ENCODE measurements at places on chromosomes 16 and 17. TPM values are rescaled to one million over a fixed set of nuclear protein-coding genes. Genes with fewer than 3 reads are reported as not detected.
A peak's percentile ranks its signal among the peaks of the same experiment; 100 is the strongest.

GRCh38 chr17:69492410-69493071 lies 78.0 kb downstream of the MAP2K6 start:
- H3K27me3 ChIP-seq, result no peaks in the 10 kb centered on the region
- no peak overlapping the region for H3K27ac ChIP-seq
- H3K4me1 ChIP-seq, result no peaks in the 10 kb centered on the region
- no peak overlapping the region for H3K4me3 ChIP-seq
- DNase-seq, result no peak
- H3K36me3 ChIP-seq, result no peaks in the 10 kb centered on the region

DNA sequence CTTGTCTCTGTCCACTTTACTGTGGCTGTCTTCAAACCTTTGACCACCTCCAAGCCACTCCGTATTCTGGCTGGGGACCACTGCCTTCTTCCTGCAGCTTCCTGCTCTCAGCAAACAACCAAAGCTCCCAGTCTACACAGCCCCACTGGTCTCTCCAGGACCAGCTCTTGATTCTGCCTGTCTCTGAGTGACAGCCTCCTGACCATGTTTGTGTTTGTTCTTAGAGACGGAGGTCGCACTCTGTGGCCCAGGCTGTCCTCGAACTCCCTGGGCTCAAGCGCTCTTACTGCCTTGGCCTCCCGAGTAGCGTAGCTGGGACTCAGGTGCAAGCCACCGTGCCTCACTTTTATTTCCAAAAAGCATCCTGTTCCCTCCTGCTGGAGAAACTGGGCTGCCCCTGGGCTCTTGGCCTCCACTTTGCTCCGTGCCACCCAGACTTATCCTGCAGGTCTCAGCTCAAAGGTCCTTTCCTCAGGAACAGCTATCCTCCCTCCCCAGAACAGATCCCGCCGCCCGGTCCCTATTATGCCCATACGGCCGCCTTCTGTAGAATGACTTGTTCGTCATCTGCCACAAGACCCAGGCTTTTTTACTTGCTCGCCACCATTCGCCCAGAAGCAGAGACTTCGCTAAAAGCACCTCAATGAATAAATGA lies 9.1 kb downstream of the MNT start:
- peaks cover 19% of the 10 kb centered on the region for H3K36me3 ChIP-seq
- peaks cover 54% of the 10 kb centered on the region for H3K4me1 ChIP-seq
- peak overlapping the region; percentile 90 for H3K4me3 ChIP-seq
- no peaks in the 10 kb centered on the region for H3K27me3 ChIP-seq

The STARD3 gene
- total RNA-seq, result 76.6 TPM

The SDR42E2 gene
- 0.24 TPM for total RNA-seq

- H3K36me3 ChIP-seq, result no peaks in the 10 kb centered on the region
- H3K4me3 ChIP-seq, result peak overlapping the region; percentile 89
- H3K27ac ChIP-seq, result peak overlapping the region; percentile 86
Observed at GRCh38 chr17:60134396-60135150, 15.2 kb upstream of the CA4 start.

DNA sequence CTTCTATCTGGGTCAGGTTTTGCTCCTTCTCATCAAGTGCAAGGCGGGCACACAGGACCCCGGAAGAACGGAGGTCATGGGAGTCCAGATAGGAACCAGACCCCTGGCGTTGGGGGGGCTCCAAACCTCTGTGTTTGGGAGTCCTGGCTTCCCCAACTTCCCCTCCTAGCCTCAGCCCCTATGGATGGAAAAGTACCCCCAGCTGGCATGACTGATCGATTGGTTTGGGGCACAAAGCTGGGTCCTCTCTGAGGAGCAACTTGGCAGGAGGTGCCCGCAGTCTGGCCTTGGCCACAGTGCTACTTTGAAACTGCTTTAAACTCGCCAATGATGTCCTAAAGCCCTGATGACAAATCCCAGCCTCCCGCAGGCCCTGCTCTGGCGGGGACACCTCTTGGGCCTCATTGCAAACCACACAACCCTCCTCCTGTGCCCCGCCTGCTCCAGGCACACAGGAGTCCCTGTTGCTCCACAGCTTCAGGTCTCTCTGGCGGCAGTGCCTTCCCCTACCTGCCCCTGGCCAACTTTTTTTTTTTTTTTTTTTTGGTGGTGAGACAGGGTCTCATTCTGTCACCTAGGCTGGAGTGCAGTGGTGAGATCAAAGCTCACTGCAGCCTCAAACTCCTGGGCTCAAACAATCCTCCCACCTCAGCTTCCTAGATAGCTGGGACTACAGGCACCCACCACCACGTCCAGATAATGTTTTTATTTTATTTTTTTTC lies 38.0 kb upstream of the SNN start:
- DNase-seq, result no peak
- no peaks in the 10 kb centered on the region for H3K36me3 ChIP-seq
- peak overlapping the region; percentile 62 for H3K27ac ChIP-seq
- H3K4me3 ChIP-seq, result no peak overlapping the region

- DNase-seq, result no peak
- H3K27ac ChIP-seq, result no peak overlapping the region
Observed at GRCh38 chr17:58755269-58755576, 431 bp upstream of the PPM1E start.

DNA sequence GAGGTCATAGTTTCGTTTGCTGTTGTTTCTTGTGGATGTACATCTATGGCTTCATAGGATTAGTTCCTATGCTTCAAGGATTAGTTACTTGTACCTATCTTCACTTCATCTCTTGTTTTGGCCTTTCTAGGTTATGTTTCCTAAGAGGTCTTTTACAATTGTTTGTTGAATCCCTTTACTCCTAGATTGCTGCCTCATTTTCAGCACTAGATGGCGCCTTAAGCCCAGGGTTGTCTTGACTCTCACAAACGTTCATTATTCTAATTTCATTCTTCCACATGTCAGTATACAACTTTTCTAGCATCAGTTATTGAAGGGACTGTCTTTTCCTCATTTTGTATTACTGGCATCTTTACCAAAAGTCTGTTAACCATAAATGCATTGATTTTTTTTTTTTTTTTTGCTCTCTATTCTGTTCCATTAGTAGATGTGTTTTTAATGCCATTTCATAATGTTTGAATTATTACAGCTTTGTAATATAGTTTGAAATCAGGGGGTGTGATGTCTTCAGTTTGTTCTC lies 45.0 kb upstream of the NACA2 start:
- H3K4me3 ChIP-seq, result no peak overlapping the region
- H3K27ac ChIP-seq, result no peak overlapping the region
- H3K4me1 ChIP-seq, result no peaks in the 10 kb centered on the region
- no peaks in the 10 kb centered on the region for H3K36me3 ChIP-seq

GRCh38 chr16:53947642-53948041 lies 243.7 kb downstream of the FTO start:
- H3K27me3 ChIP-seq, result no peaks in the 10 kb centered on the region
- H3K36me3 ChIP-seq, result no peaks in the 10 kb centered on the region
- no peak overlapping the region for H3K27ac ChIP-seq

DNA sequence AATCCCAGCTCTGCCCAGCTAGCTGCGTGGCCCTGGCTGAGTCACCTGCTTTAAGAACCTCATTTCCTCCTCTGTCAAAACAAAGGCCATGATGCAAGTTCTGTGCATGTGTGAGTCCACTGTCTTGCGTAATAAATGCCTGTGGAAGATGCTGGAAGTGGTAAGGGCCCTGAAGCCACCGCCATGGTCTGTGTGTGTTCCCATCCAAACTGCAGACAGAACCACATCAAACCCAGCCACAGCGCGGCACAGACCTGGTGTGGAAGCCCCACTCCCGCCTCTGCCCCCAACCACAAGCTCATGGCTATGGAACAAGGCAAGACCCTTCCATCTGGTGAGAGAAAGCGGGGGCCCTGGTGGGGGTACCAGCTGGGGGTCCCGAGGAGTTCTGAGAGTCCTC lies 26.0 kb downstream of the NECAB2 start:
- H3K36me3 ChIP-seq, result no peaks in the 10 kb centered on the region
- DNase-seq, result peak; percentile 62
- H3K4me1 ChIP-seq, result peaks cover 4% of the 10 kb centered on the region
- no peak overlapping the region for H3K27ac ChIP-seq

The TEX19 gene
- not detected for total RNA-seq

GRCh38 chr16:17370223-17370707 lies 100.5 kb downstream of the XYLT1 start:
- peaks cover 61% of the 10 kb centered on the region for H3K4me1 ChIP-seq
- H3K27ac ChIP-seq, result peak overlapping the region; percentile 42
- no peaks in the 10 kb centered on the region for H3K36me3 ChIP-seq
- no peaks in the 10 kb centered on the region for H3K27me3 ChIP-seq
- H3K4me3 ChIP-seq, result no peak overlapping the region
- DNase-seq, result no peak

DNA sequence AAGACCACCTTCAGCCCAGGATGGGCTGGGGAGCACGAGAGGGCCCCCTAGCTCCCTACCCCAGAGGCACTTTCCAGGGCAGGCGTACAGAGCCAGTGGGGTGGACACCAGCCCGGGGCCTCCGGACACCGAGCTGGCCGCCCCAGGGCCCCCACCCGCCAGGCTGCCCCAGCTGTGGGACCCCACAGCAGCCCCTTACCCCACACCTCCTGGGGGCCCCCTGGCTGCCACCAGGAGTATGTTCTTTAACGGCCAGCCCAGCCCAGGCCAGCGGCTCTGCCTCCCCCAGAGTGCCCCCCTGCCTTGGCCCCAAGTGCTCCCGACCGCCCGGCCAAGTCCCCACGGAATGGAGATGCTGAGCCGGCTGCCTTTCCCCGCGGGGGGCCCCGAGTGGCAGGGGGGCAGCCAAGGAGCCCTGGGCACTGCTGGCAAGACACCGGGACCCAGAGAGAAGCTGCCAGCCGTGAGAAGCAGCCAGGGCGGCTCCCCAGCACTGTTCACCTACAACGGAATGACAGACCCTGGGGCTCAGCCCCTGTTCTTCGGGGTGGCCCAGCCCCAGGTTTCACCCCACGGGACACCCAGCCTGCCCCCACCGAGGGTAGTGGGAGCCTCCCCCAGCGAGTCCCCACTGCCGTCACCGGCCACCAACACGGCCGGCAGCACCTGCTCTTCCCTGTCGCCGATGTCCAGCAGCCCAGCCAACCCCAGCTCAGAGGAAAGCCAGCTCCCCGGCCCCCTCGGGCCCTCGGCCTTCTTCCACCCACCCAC lies 24.3 kb upstream of the ZFPM1 start:
- H3K27me3 ChIP-seq, result peaks cover 30% of the 10 kb centered on the region
- H3K4me3 ChIP-seq, result no peak overlapping the region
- peaks cover 15% of the 10 kb centered on the region for H3K4me1 ChIP-seq
- H3K36me3 ChIP-seq, result no peaks in the 10 kb centered on the region

- H3K27ac ChIP-seq, result peak overlapping the region; percentile 65
- H3K36me3 ChIP-seq, result peaks cover 28% of the 10 kb centered on the region
- H3K4me1 ChIP-seq, result peaks cover 63% of the 10 kb centered on the region
- DNase-seq, result no peak
Observed at GRCh38 chr16:11560701-11561453, 25.8 kb downstream of the LITAF start.

The MAP3K3 gene
- 58.5 TPM for total RNA-seq

- H3K27ac ChIP-seq, result no peak overlapping the region
- peaks cover 21% of the 10 kb centered on the region for H3K36me3 ChIP-seq
- H3K4me3 ChIP-seq, result no peak overlapping the region
- H3K4me1 ChIP-seq, result peaks cover 12% of the 10 kb centered on the region
- H3K27me3 ChIP-seq, result peaks cover 53% of the 10 kb centered on the region
- DNase-seq, result peak; percentile 53
Observed at GRCh38 chr17:7703584-7704479, 1.2 kb upstream of the EFNB3 start.

The RNF135 gene
- 29.2 TPM for total RNA-seq

The AMFR gene
- 90.4 TPM for total RNA-seq

DNA sequence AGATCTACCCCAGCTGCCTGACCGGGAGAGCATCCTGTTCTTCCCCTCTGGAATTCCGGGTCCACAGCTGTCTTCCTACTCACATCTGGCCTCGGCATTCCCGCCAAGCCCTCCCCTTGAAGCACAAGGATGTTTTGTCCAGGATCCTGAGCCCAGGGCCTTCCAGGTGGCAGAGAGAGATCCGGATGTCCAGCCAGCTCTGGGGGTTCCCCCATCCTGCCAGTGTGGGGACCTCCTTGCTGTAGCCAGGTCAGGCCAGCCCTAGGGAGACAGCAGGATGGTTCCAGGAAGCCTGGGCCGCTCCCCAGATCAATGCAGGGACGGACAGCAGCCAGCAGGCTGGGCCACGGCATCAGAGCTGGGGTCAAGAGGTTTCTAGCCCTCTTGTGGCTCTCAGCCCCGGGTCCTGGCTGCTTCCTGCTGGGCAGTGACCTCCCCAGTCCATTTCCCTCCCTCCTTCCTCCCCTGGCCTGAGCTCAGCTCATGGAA lies 55.3 kb downstream of the SOCS3 start:
- H3K4me1 ChIP-seq, result peaks cover 11% of the 10 kb centered on the region
- no peak for DNase-seq
- no peak overlapping the region for H3K27ac ChIP-seq
- H3K27me3 ChIP-seq, result no peaks in the 10 kb centered on the region
- H3K36me3 ChIP-seq, result no peaks in the 10 kb centered on the region

The MYH13 gene
- not detected for total RNA-seq

The IFI35 gene
- total RNA-seq, result 61.5 TPM

DNA sequence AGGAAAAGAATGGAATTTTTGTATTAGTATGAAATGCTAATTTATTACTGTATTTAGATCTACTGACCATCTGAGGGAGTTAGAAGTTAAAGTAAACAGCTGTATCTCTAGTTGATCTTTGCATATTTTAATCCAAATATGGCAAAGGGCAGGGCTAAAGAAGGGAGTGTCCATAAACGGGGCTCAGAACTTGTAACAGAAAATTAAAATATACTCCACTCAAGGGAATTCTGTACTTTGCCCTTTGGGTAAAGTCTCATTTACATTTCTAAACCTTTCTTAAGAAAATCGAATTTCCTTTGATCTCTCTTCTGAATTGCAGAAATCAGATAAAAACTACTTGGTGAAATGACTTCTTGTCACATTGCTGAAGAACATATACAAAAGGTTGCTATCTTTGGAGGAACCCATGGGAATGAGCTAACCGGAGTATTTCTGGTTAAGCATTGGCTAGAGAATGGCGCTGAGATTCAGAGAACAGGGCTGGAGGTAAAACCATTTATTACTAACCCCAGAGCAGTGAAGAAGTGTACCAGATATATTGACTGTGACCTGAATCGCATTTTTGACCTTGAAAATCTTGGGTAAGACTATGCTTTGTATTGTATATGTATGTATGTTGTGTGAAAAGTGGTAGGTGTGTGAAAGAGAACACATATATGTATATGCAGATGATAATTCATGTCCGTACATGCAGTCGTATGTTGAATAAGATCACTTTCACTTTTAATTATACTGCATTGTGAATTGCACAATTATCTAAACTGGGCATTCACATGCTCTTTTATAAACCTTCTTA lies at the start of gene ASPA:
TSS of gene ASPA (plus strand) at position 186 of the 799 bp plus-strand sequence. CDS start at position 349, 163 bp downstream.
- no peak for DNase-seq
- H3K27me3 ChIP-seq, result no peaks in the 10 kb centered on the region
- peak within 1 kb of the TSS; percentile 51 for H3K4me3 ChIP-seq
- H3K36me3 ChIP-seq, result no peaks in the 10 kb centered on the region
- peak within 1 kb of the TSS; percentile 64 for H3K27ac ChIP-seq
- no peaks in the 10 kb centered on the region for H3K4me1 ChIP-seq

All from lower lobe of right lung (tissue), 2 donors.